ENCODE measurements at places on chromosomes 13 and 19.

- DNase-seq: no peak
Observed at GRCh38 chr19:608155-609003, 18.7 kb downstream of the HCN2 start.

- DNase-seq: no peak
Observed at GRCh38 chr13:52644108-52644507, 1.9 kb downstream of the HNRNPA1L2 start.

GRCh38 chr19:39810424-39810823 lies 23.5 kb downstream of the DYRK1B start:
- no peak for DNase-seq

- no peak for DNase-seq
Observed at GRCh38 chr13:62635161-62635560, 1219.5 kb upstream of the PCDH20 start.

- DNase-seq: no peak
Observed at GRCh38 chr19:40745402-40745780, 4.9 kb downstream of the ACTMAP start.

DNA sequence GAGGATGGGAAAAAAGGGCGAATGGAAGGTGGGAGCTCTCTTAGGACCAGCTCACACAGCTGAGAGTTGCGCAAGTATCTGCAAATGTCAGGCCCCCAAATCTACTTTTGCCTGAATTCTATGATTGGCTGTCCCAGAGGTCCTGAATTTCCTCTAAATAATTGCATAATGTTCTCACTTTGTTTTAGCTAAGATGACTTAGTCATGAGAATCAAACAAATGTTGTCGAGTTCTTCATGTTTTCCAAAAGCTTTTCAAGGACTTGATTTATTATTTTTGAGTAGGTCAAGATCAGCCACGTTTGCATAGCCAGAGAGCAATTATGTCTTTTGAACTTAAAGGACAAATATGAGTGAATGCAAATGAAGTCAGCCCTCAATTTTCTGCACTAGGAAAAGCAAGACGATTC lies 246.6 kb upstream of the MAB21L1 start:
- DNase-seq: no peak

DNA sequence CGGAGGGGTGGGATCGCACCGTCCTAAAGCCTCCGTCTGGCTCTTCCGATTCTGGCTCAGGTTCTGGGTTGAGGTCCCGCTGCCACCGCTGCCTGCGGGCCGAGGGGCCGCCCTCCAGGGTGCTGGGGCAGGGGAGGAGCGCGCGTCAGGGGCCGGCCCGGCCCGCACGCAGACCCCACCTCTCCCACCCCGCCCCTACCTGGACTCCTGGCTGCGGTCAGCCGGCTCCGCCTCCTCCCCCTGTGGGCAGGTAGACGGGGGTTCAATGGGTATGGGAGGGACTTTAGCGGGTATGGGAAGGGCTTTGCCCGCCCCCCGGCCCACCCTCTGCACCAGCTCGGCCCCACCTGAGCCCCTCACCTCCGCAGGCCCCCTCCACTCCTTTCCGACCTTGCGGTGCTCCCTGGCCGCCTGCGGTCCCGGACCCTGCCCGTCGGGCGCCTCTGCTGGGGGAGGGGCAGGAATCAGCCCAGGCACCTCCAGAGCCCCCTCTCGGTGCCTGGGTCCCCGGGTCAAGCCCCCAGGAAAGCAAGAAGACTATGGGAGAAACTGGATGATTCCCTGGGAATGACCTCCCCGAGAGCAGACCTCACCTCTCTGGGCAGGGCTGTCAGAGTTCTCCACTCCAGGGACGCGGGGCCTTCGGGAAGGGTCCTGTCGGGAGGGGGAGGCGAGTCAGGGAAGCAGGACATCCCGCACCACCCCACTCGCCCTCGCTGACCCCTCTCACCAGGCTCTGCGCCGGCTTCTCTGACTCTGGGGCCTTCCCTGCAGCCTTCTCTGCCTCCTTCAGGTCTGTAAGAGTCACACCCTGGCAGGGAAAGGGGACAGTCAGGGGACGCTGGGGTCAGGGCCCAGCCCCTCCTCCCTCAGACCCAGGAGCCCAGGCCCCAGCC lies 17.0 kb downstream of the EPS8L1 start:
- no peak for DNase-seq

- DNase-seq: no peak
Observed at GRCh38 chr13:75660694-75661093, 24.6 kb downstream of the LMO7 start.

DNA sequence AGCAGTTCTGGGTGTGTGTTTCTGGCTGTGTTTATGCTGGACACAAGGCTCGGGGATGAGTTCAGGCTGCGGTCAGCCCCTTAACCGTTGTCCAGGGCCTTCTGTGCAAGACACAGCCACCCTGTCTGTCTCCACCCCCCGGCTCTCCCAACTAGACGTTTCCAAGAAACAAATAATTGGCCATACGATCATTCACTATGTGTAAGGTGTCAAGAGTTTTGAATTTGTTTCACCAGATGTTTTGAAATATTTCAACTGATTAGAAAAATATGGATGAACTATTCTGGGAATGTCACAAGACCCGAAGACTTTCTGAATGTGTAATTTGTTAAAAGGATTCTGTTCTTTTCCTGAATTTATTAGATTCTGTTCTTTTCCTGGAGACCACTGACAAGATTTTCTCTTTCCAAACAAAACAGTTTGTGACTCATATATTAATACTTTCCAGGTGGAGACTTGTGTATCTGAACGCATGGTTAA lies 318.2 kb downstream of the MYO16 start:
- no peak for DNase-seq

DNA sequence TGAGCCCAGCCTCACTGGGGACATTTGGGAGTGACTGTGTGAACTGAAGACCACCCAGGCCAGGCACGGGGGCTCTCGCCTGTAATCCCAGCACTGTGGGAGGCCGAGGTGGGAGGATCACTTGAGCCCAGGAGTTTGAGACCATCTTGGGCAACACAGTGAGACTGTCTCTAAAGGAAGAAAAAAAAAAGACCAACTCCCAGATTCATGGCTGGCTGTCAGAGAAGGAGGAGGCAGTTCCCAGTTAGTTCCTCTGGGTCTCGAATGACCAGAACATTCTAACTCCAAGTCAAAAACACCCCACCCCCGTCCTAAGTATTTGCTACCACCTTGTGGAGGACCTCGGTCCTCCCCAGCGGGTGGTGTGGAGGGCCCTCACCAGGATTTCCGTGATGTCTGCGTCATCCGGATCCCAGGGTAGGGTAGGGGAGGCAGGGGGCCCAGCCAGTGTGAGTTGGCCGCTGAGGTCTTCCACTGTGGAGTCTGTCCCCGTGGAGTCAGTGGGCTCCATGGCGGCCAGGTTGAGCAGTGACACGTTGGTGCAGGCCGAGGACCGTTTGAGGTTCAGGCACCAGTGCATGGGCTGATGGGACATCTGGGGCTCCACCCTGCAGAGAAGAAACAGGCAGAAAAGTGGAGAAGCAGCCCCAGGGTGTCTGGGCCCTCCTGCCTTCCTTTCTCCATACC lies 1.3 kb downstream of the TSKS start:
- DNase-seq: no peak

DNA sequence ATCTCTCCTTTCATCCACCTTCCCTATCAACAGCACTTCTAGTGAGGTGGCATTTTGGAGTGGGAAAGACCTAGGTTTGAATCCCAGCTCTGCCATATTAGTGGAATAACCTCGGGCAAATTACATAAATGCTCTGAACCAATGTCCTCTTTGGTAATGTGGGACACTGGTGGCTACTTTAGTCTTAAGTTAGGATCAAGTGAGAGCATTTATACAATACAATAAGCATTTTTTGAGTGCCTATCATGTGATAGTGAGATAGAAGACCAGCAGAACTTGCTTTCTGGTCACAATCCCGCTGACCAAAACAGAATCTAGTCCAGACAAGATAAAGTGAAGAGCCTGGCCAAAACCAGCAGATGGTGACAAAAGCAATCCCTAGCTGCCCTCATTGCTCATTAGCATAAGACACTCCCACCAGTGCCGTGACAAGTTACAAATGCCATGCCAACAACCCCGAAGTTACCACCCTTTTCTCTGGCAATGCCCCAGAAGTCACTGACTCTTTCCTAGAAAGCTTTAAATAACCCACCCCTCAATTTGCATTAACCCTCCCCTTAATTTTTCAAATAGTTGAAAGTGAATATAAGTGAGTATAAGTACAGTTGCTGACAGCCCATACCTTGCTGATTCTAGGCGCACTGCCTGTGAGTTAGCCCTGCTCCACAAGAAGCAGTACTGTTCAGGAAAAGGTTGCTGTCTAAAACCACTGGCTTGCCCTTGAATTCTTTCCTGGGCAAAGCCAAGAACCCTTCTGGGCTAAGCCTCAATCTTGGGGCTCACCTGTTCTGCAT lies 28.9 kb upstream of the KPNA3 start:
- DNase-seq: no peak

DNA sequence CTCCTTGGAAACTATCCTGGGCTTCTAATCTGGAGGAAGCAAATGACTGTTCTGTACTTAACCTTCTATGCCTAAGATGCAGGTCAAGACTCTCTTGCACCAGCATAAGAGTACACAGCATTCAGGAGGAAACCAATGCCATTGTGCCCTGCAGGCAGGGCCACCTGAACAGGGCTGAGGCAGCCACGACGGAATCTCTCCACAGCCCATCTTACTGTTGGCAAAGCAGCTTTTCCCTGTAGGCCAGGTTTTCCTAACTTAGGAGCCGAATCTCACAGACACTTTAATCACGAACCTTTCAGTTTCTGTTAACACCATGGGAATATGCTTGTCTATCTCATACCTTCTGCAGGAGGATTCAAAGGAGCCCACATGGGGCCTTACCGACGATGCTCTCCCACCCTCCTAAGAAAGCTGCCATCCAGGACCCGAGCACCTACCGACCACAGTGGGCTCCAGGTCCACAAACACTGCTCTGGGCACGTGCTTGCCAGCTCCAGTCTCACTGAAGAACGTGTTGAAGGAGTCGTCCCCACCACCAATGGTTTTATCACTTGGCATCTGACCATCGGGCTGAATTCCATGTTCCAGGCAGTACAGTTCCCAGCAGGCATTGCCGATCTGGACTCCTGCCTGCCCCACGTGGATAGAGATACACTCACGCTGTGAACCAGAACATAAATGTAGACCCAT lies 2.6 kb downstream of the TUBA3C start:
- DNase-seq: no peak

- DNase-seq: no peak
Observed at GRCh38 chr13:59587030-59587429, 576.7 kb downstream of the DIAPH3 start.

DNA sequence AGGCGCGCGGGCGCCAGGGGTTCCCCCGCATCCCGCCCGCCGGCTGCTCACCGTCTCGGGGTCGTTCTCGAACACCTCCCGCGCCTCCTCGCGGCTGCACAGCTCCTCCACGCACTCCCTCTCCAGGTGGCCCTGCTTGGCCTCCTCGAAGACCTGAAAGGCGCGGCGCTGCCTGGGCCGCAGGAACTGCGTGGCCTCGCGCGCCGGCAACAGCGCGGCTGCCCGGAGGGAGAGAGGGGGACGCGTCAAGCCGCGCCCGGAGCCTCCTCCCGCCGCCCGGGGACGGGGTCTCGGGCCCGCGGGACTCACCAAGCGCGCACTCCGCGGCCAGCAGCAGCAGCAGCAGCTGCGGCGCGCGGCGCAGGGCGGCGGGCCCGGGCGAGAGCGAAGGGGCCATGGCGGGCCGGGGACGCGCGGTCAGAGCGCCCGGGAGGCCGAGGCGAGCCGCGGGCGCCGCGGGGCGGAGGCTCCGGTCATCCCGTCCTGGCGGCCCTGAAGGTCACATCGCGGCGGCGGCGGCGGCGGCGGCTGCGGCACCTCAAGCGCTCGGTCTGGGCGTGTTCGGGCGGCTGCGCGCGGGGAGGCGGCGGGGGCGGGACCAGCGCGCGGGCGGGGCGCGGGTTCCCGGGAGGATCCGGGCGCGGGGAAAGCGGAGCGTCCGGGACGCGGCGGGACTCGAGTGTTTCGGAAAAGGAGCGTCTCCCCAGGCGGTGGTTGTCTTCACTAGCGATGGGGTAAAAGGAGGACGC lies at the start of gene GAS6:
Gene GAS6, minus strand, starts transcription at position 553 of the 749 bp plus-strand sequence. Its CDS starts 156 bp downstream, at position 397.
- no peak for DNase-seq

- no peak for DNase-seq
Observed at GRCh38 chr19:51944798-51945552, 17.7 kb downstream of the ZNF613 start.

DNA sequence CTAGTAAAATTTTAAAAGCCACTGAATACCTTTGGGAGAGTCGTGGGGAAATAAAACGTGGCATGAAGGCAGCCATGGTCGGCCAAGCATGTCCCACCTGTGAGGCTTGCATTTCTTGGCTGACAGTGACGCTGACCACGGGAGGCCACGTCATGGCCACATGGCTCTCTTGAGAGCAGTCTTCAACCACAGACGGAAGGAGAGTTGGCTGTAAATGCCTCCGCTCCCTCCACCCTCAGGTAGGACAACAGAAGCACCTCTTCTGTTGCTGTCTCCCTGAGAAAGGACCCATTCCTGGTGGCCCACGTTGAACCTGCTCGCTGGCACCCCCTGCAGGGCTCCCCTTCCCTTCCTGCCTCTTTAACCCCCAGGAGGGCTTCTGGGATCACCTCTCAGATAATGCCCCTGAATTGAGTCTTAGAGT lies 10.6 kb upstream of the LRRC25 start:
- no peak for DNase-seq

DNA sequence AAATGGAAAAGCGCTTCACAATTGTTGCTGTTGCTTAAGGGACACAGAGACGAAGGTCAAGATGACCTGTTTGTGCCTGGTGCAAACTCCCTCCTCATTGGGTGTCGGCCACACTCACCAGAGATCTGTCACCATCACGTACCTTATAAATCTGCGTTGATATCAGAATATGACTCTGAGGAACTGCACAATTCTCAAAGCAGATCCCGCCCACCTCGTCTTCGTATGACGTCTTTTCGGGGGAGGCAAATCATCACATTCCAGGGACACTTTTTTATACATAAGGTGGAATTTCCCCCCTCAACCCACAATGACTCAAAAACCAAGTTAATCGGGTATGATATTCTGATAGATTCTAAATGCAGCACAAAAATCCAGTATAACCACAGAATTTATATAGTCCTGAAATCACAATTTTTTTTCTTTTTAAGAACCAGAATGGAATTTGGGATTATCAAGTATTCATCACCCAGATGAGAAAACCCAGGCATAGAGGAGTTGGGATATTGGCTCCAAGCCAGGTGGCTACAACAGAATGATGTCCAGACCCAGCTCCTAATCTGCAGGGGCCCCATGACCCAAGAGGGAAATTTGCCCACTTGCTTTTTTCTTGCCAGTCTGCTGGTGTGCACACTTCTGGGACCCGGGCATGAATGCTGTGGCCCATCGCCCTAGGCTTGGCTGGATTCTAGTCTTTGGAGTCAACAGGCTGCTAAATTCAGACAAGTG lies 50.6 kb upstream of the MTIF3 start:
- no peak for DNase-seq

GRCh38 chr19:1366899-1367870 lies 16.5 kb upstream of the NDUFS7 start:
- DNase-seq: no peak

GRCh38 chr13:27526516-27526915 lies 76.2 kb upstream of the MTIF3 start:
- no peak for DNase-seq

DNA sequence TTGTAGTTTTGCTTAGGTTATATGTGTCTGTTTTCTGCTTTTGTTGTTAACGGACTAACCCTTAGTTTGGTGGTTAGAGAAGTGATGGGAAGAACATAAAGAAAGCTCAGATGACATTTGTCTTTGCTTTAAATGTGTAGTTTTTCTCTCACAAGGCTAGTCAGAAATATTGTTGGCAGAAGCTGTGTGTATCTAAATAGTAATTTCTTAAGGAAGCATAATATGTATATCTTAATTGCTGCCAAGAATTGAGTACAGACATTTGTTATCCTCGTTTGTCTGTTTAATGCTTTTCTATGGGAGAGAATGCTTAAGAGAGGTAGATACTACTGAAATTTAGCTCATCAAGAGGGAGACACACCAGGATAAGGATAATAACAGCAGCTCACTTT lies 2.7 kb downstream of the RGCC start:
- no peak for DNase-seq

- DNase-seq: no peak
Observed at GRCh38 chr13:108283110-108283509, 13.6 kb downstream of the TNFSF13B start.

Measured in stimulated activated CD4-positive, alpha-beta T cell treated with anti-CD3 and anti-CD28 coated beads, TNF-alpha, amount 100 ng/mL, for 48 hours (primary cell).